ENCODE measurements at places on chromosomes 4 and X.

- no peaks in the 10 kb centered on the region for H3K4me1 ChIP-seq
- no peak overlapping the region for H3K4me3 ChIP-seq
- DNase-seq: no peak
- H3K27ac ChIP-seq: no peak overlapping the region
These were observed 102.0 kb upstream of the SH3RF1 start for GRCh38 chr4:169372791-169373190.

- no peak overlapping the region for H3K4me3 ChIP-seq
- H3K27me3 ChIP-seq: no peaks in the 10 kb centered on the region
- no peak overlapping the region for H3K27ac ChIP-seq
- no peaks in the 10 kb centered on the region for H3K4me1 ChIP-seq
- H3K36me3 ChIP-seq: no peaks in the 10 kb centered on the region
These were observed 33.7 kb downstream of the HTT-AS start for GRCh38 chr4:3040452-3041191.

DNA sequence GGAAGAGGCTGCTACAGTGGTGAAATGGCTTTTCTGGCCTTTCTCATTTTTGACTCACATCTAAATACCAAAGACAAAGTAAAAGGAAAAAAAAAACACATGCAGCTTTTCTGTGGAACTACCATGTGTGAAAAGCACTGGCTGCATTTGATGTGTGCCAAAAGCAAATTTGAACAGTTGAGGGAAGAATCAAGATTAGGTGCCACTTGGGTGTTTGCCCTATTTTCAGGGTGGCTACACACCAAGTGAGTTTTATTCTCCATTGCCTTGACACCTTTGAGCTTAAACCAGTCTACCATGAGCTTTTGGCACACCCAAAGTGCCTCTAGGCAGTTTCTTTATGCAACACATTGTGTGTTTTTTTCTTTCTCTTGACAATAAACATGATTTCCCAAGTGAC, 423.9 kb downstream of the FAM133A start:
- H3K36me3 ChIP-seq: no peaks in the 10 kb centered on the region
- H3K27ac ChIP-seq: no peak overlapping the region
- DNase-seq: no peak
- H3K4me3 ChIP-seq: no peak overlapping the region

DNA sequence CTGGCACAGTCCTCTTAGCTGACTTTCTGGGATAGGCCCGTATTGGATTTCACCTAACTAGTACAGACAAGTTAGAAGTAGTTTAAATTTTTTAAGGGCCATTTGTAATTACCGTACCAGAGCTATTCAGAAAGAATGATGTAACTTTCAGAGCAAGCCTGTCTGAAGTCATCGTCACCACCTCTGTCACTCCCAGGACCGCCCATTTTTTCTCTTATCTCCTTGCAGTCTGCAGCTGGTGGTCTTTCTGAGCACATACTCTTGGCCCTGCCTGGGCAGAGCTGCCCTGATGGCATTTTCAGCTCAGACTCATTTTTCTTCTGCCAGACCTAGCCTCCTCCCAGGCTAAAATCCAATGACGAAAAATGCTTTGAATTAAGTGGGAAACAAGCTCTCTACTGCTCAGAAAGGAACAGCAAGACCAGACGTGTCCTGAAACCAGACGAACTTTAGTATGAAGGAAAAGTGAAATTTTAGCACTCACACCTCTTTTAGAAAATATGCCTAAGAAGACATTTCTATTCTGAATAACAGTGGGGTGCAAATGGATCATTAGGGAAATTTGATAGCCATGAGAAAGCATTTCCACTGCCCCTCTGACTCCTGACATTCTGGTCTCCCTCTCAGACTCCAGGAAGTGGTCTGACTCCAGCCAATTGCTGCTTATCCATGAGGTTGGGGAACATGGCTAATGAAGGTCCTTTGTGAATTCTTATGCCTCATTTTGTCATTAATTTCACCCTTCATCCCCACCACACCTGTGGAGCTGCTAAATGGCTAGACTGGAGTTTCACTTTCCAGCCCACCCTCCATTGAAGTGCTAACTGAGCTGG, 162.4 kb upstream of the GYPA start:
- no peak for DNase-seq
- no peak overlapping the region for H3K4me3 ChIP-seq
- no peaks in the 10 kb centered on the region for H3K4me1 ChIP-seq
- H3K27ac ChIP-seq: no peak overlapping the region
- H3K27me3 ChIP-seq: no peaks in the 10 kb centered on the region

GRCh38 chr4:188650516-188650915, 511.3 kb downstream of the TRIML1 start:
- no peaks in the 10 kb centered on the region for H3K27me3 ChIP-seq

DNA sequence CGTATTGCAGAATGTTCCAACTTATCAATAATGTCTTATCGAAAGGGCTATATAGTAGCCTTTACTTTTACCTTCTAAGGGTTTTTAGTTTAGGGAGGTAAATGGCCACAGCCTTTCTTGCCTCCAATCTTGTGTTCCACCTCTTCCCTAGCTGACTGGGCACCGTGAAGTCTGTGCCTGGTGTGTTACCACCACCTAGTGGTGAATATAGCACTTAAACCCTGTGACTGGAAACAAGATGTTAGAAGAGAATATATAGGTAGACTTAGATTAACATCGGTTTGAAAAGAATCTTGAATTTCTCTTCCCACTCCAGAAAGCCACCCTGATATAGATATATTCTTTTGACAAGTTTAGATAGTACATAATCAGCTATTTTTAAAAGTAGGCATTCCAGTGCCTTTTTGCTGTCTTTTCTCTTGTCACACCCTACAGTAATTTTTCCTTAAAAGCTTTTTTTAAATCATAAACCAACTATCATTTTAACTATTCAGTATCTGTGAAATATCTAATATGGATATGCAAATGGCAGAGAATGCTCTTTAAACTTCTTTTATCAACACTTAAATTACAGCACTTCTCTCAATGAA, 27.8 kb upstream of the ADH7 start:
- DNase-seq: peak; percentile 81
- no peaks in the 10 kb centered on the region for H3K4me1 ChIP-seq
- no peak overlapping the region for H3K4me3 ChIP-seq
- no peaks in the 10 kb centered on the region for H3K27me3 ChIP-seq
- no peaks in the 10 kb centered on the region for H3K36me3 ChIP-seq
- no peak overlapping the region for H3K27ac ChIP-seq

DNA sequence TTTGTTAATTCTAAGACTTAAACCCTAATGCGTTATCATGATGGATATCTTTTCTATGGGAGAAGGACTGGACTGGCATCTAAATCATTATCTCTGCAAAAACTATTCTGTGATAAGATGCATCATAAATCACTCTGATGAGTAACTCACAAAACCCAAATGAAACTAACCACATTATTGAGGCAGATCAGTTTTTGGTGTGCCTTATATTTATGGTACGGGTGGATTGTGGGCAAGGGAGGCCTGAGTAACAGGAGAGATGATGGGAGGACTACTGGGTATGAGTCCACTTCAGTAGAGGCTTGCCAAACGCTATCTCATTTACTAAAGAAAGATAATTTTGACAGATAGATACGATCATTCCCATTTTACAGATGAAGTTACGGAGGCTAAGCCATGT, 66.4 kb upstream of the GUCY1A1 start:
- DNase-seq: no peak
- no peak overlapping the region for H3K4me3 ChIP-seq

Data from neural progenitor cell (in vitro differentiated cells).